ENCODE measurements at places on chromosomes 2 and 18.

DNA sequence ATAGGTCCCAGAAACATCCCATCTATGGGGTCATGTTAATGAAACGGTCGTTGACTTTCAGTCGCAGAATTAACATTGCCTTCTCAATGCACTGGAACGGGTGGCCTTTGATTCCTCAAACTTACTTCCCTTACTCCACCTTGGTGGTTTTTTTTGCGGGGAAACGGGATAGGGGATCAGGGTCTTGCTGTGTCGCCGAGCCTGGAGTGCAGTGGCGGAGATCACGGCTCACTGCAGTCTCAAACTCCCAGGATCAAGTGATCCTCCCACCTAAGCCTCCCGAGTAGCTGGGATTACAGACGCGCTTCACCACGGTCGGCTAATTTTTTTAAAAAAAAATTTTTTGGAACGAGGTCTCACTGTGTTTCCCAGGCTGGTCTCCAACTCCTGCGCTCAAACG, 754 bp downstream of the ATG16L1 start:
- no peak for DNase-seq

DNA sequence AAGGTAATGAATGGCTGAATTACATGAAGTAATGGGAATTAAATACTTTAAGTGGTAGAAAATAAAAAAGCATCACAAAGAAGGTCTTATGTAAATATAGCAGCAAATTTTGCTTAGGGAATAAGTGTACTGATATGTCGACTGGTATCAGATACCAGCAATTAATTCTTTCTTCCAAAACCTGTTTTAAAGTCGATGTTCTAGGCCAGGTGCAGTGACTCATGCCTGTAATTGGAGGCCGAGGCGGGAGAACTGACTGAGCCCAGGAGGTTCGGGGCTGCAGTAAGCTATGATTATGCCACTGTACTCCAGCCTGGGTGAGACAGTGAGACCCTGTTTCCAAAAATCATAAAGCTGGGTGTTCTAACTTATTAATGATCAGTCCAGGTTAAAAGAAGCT, 30.3 kb downstream of the SP3 start:
- DNase-seq = no peak

DNA sequence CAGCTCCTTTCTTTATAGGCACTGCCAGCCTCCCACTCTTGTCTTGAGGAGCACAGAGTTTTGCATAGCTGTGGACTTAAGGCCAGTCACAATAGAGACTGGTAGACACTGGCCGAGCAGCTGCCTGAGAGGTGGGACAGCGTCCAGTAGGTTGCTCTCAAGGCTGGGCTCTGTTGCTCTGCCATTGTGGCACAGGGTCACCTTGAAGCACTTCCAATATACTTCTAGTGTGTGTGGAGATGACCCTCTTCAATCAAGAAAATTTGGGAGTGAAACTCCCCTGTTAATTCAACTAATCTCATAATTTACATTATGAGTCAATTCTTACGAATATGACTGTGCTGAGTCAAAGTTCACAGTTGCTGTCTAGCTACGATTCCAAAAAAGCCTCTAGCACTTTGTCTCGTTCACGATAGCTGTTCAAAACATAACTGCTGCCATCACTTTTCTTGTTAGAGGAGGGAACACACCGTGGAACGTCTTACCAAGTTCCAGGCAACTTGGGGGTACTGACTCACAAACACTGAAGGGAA, 636.2 kb downstream of the EPHA4 start:
- DNase-seq = no peak

GRCh38 chr2:134721596-134721995, 2.8 kb upstream of the TMEM163 start:
- no peak for DNase-seq
